Stimulated activated naive B cell treated with anti-CD40 and anti-IgM and Interleukin-4, amounts not matched to agents 10 μg/mL and 1 μg/mL and 100 μg/mL, for 72 hours (primary cell): ENCODE measurements at places on chromosomes 5 and 9.

DNA sequence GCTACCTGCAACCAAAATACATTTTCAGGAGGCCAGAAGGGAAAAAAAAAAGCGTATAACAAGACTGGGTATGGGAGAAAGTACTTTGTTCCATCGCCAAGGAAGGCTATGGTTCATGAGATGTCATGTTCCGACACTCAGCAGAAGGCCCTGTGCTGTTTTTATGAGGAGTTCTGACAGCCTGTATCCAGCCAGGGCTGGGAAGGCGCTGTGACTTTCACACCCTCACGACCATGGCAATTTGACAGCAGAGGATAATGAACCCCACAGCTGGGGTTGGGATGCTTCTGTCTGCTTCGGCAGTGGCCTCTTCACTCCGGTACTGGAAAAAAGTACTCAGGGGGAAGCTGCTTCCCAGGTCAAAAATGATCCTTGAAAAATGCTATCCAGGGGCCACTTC lies 154.4 kb downstream of the PRELID2 start:
- no peak overlapping the region for H3K27ac ChIP-seq
- H3K4me1 ChIP-seq, result no peaks in the 10 kb centered on the region
- H3K27me3 ChIP-seq, result no peaks in the 10 kb centered on the region
- no peaks in the 10 kb centered on the region for H3K36me3 ChIP-seq

- no peak overlapping the region for H3K27ac ChIP-seq
- no peak overlapping the region for H3K4me3 ChIP-seq
- H3K4me1 ChIP-seq, result no peaks in the 10 kb centered on the region
- H3K36me3 ChIP-seq, result no peaks in the 10 kb centered on the region
- no peak for DNase-seq
Observed at GRCh38 chr5:27700526-27700925, 662.1 kb upstream of the CDH9 start.

DNA sequence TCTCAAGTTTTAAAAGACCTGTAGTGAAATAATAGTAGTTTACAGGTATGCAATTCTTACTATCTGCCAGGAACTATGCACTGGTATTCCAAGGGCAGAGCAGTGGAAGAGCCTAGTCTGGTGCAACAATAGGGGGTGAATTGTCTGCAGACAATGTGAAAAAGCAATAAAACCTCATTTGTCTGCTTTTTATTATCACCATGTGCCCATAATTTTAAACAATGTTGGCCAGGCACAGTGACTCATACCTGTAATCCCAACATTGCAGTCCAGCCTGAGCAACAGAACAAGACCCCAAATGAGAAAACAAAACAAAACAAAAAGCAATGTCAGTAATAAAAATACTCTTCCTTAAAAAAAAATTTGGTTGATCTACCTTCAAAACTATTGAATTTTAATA lies 12.2 kb upstream of the SLC44A1 start:
- no peak overlapping the region for H3K27ac ChIP-seq
- H3K36me3 ChIP-seq, result no peaks in the 10 kb centered on the region
- H3K4me1 ChIP-seq, result no peaks in the 10 kb centered on the region
- no peak for DNase-seq
- H3K4me3 ChIP-seq, result no peak overlapping the region
- no peaks in the 10 kb centered on the region for H3K27me3 ChIP-seq

DNA sequence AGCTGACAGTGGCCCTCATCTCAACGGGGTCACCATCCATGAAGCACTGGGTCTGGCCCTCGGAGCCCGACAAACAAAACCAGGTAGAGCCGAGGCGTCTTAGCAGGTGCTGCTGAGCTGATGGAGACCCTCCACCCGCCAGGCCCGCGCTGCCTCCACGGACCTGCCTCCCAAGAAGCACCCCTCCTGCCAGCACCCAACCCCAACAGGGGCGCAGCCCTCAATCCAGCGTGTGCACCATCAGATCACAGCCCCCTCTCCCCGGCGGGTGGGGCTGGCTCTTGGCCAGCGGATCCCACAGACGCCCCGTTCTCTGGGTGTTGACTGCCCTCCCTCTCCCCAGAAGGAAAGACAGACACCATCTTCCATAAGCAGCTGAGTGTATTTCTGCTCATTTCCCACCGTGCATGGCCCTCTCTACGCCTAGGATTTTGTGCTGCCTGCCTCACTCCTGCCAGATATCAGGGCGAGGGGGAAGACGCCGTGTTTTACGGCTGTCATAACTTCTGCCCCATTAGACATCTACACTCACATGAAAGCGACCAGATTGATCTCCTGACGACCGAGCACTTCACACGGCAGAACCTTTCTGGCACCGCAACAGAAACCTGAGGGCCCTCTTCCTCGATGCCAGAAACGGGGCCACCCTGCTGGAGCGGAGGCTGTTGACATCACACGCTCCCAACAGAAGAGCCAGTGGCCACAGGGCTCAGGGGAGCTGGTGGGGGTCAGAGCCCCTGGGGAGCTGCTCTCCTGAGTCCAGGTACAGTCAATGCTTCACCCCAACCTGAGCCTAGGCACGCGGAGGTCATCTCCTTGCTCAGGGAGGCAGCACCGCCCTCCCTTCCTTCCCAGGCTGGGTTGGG lies 12.4 kb downstream of the NACC2 start:
- H3K27ac ChIP-seq, result no peak overlapping the region
- no peak for DNase-seq
- H3K27me3 ChIP-seq, result peaks cover 13% of the 10 kb centered on the region
- peaks cover 6% of the 10 kb centered on the region for H3K4me1 ChIP-seq

GRCh38 chr5:30574761-30575160 lies 618.7 kb upstream of the CDH6 start:
- no peak for DNase-seq
- H3K4me3 ChIP-seq, result no peak overlapping the region
- no peaks in the 10 kb centered on the region for H3K27me3 ChIP-seq
- H3K27ac ChIP-seq, result no peak overlapping the region
- no peaks in the 10 kb centered on the region for H3K4me1 ChIP-seq

- no peak overlapping the region for H3K4me3 ChIP-seq
- no peak overlapping the region for H3K27ac ChIP-seq
- H3K4me1 ChIP-seq, result peaks cover 14% of the 10 kb centered on the region
- no peak for DNase-seq
- H3K27me3 ChIP-seq, result peaks cover 58% of the 10 kb centered on the region
Observed at GRCh38 chr9:88537761-88538091, 2.7 kb downstream of the NXNL2 start.

- no peak overlapping the region for H3K4me3 ChIP-seq
- H3K36me3 ChIP-seq, result peaks cover 1% of the 10 kb centered on the region
- H3K4me1 ChIP-seq, result peaks cover 9% of the 10 kb centered on the region
- no peak for DNase-seq
Observed at GRCh38 chr9:33378121-33378795, 24.1 kb downstream of the AQP7 start.

GRCh38 chr9:77751341-77752091 lies 103.4 kb upstream of the GNA14 start:
- no peaks in the 10 kb centered on the region for H3K36me3 ChIP-seq
- DNase-seq, result no peak
- no peak overlapping the region for H3K4me3 ChIP-seq
- peaks cover 8% of the 10 kb centered on the region for H3K4me1 ChIP-seq
- H3K27me3 ChIP-seq, result no peaks in the 10 kb centered on the region

DNA sequence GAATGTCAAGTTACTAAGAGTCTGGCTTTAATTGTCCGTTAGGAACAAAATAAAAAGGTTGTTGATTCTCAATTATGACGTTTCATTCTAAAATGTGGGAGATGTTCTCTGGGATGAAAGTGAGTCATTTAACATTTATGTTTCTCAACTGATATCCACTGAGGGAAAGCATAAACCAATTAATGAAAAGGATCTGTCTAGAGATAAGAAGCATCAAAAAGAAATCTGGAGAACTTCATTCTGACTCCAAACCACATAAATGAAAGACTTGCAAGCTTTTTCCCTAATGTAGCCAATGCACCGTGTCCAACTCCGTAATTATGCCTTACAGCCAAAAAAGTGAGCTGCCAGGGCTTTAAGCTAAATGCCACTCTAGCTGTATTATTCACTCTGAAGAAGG lies 654.2 kb downstream of the TLE1 start:
- H3K36me3 ChIP-seq, result no peaks in the 10 kb centered on the region
- no peak overlapping the region for H3K4me3 ChIP-seq
- peaks cover 6% of the 10 kb centered on the region for H3K27me3 ChIP-seq
- no peaks in the 10 kb centered on the region for H3K4me1 ChIP-seq
- no peak overlapping the region for H3K27ac ChIP-seq

- peaks cover 14% of the 10 kb centered on the region for H3K27me3 ChIP-seq
- H3K27ac ChIP-seq, result no peak overlapping the region
- no peaks in the 10 kb centered on the region for H3K36me3 ChIP-seq
- DNase-seq, result no peak
Observed at GRCh38 chr5:38149815-38150195, 108.6 kb upstream of the EGFLAM start.

GRCh38 chr5:140808889-140809291 lies 2.0 kb downstream of the PCDHA4 start:
- H3K27ac ChIP-seq, result no peak overlapping the region
- H3K4me1 ChIP-seq, result no peaks in the 10 kb centered on the region
- no peak for DNase-seq
- H3K36me3 ChIP-seq, result peaks cover 3% of the 10 kb centered on the region

- no peak for DNase-seq
- no peak overlapping the region for H3K4me3 ChIP-seq
- H3K36me3 ChIP-seq, result no peaks in the 10 kb centered on the region
- H3K4me1 ChIP-seq, result no peaks in the 10 kb centered on the region
Observed at GRCh38 chr9:73206851-73207250, 55.2 kb downstream of the ANXA1 start.

DNA sequence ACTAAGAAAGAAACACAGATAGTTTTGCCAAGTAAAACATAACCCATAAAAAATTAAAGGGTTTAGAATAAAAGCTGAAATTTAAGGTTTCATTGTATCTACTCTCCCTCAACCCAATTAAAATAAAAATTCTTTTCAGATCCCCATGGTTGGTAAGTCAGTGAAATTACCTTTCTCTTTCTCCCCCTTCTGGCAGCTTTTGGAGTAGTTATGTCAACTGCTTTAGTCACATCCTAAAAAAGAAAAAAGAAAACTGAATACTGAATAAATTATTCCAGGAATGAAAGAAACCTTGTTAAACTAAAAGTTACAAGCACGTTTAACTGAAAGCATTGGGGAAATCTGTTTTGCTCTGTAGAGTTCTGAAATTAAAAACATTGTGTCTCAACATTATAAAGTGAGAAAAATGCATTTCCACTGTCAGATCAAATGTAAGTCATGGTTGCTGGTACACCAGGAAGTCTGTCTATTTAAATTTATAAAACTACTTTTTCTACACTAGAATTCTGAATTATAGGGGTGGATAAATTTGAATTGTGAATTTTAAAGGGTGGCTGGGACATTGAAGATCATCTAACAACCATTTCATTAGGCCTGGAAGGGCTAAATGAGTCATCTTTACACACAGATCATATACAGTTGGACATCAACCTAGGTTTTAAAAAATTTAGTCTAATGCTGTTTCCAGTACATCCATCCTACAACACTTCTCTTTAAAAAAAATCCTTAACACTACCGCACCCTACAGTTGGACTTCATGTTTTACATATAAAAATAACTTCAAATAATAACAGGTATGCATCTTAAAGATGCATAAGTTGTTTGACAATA lies 24.7 kb downstream of the PSIP1 start:
- H3K27ac ChIP-seq, result no peak overlapping the region
- H3K27me3 ChIP-seq, result no peaks in the 10 kb centered on the region
- H3K36me3 ChIP-seq, result peaks cover 27% of the 10 kb centered on the region
- H3K4me3 ChIP-seq, result no peak overlapping the region
- no peak for DNase-seq

- no peak for DNase-seq
- H3K4me3 ChIP-seq, result no peak overlapping the region
- H3K27me3 ChIP-seq, result no peaks in the 10 kb centered on the region
- no peak overlapping the region for H3K27ac ChIP-seq
Observed at GRCh38 chr5:163193886-163194285, 243.5 kb upstream of the CCNG1 start.

- no peak overlapping the region for H3K4me3 ChIP-seq
- H3K27me3 ChIP-seq, result peaks cover 26% of the 10 kb centered on the region
- no peak for DNase-seq
- no peaks in the 10 kb centered on the region for H3K36me3 ChIP-seq
- H3K27ac ChIP-seq, result no peak overlapping the region
Observed at GRCh38 chr5:136011414-136012001, 17.3 kb upstream of the TGFBI start.

DNA sequence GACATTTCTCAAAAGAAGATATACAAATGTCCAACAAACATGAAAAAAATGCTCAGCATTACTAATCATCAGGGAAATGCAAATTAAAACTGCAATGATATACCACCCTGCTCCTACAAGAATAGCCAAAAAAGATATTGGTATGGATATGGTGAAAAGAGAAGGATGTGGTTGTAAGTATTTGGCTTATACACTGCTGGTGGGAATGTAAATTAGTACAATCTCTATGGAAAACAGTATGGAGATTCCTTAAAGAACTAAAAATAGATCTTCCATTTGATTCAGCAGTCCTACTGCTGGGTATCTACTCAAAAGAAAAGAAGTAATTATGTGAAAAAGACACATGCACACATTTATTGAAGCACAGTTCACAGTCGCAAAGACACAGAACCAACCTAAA lies 67.6 kb upstream of the RUSC2 start:
- H3K27me3 ChIP-seq, result peaks cover 32% of the 10 kb centered on the region
- DNase-seq, result no peak
- no peak overlapping the region for H3K27ac ChIP-seq
- no peaks in the 10 kb centered on the region for H3K36me3 ChIP-seq
- no peaks in the 10 kb centered on the region for H3K4me1 ChIP-seq

GRCh38 chr5:178435321-178436238 lies 154.6 kb downstream of the COL23A1 start:
- peaks cover 4% of the 10 kb centered on the region for H3K27me3 ChIP-seq
- no peak for DNase-seq
- H3K4me1 ChIP-seq, result no peaks in the 10 kb centered on the region
- H3K27ac ChIP-seq, result no peak overlapping the region
- no peaks in the 10 kb centered on the region for H3K36me3 ChIP-seq

DNA sequence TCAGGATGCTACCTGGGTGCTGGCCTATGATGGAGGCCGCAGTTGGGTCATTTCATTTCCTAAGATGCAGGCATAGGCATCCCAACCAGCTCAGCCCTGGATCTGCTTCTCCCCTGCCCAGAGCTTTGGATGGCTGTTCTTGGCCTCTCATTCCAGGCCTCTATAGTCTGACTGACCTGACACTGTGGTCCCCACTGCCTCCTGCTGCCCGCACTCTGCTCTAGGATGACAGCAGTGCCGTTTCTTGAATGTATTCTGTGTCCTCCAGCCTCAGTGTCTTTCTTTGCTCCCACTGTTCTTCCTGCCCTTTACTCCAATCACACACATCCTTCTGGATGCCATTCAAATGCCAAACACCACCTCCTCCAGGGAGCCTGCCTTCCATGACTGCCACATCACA lies 235.7 kb downstream of the HSPA4 start:
- H3K4me3 ChIP-seq, result no peak overlapping the region
- DNase-seq, result peak; percentile 11
- H3K36me3 ChIP-seq, result no peaks in the 10 kb centered on the region

DNA sequence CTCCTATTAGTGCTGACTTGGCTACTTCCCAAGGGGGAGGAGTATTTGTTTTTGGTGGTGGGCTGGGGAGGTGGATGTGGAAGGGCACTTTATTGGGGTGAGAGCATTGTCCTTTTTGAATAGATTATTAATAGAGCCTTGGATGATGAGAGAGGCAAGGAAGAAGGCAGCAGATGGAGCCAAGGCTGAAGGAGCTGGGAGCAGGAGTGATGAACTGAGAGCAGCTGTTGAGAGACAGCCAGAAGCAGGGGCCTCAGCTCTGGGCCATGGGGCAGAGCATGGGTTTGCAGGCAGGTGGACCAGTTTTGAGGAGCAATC lies 29.6 kb downstream of the RGS3 start:
- H3K27ac ChIP-seq, result no peak overlapping the region
